ENCODE measurements at places on chromosomes 2 and 18.

DNA sequence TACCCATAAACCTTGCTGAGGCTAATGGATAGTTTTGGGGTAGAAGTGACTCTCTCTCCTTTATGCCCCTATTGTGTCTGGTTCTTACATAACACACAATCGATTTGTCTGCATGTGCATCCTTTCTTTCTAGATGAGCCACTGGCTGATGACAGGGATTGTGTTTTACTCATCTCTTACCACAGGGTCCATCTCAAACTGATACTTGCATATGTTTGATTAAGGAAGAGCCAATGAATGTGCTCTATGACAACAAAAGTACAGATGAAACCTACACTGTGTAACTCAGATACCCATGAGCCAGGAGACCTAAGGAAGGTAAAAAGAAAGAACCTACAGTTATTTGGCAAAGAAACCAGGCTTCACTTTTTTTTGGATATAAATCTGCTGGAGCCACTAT is 13.2 kb upstream of the BZW1 start:
- no peak for DNase-seq

DNA sequence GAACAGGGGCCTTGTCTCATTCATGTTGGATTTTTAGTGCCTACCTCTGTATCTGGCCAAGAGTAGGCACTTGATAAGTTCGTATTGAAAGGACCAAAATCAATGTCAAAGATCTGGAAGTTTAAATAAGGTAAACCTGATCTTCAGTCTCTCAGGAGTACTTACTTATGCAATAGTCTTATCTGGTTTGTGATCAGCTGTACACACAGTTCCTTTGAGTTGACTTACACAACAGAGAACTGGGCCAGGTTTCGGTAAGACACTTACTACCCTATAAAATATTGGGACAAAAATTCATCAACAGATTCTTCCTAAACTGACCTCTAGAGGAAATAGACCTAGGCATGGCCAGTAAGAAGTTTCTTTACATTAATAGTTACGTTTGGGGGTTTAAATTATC is 113.6 kb upstream of the NXPH2 start:
- DNase-seq = no peak

DNA sequence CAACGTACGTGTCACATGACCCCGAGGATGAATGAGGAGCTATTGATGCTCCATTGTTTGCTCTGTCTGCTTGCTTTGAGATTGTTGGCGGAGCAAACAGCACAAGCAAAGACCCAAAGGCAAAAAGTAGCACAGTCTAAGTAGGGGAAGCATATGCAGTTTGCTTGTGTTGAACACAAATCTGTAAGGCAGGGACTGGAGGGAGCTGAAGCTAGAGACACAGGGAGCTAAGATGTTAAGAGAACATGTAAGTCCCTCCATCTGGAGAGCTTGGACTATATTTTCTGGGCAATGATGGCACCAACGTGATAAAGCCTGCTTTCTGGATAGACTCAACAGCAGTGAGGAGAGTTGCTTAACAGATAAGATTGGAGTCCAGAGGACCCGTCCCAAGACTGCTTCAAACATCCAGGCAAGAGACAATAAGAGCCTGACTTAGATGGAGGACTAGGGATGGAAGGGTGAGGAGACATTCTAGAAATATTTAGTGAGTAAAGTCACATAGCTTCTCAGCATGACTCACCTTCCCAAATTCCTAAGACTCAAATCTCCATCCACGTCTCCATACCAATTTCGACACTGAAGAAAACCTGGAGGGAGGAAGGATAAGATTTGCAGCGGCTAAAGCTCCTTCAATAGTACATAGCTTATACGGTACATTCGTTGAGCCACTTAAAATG is 88.1 kb upstream of the KLF7 start:
- DNase-seq = no peak

GRCh38 chr2:99747842-99748241 is 258.0 kb upstream of the REV1 start:
- no peak for DNase-seq

- no peak for DNase-seq
These were observed 153.4 kb upstream of the CTNNA2 start for GRCh38 chr2:79359419-79359818.

DNA sequence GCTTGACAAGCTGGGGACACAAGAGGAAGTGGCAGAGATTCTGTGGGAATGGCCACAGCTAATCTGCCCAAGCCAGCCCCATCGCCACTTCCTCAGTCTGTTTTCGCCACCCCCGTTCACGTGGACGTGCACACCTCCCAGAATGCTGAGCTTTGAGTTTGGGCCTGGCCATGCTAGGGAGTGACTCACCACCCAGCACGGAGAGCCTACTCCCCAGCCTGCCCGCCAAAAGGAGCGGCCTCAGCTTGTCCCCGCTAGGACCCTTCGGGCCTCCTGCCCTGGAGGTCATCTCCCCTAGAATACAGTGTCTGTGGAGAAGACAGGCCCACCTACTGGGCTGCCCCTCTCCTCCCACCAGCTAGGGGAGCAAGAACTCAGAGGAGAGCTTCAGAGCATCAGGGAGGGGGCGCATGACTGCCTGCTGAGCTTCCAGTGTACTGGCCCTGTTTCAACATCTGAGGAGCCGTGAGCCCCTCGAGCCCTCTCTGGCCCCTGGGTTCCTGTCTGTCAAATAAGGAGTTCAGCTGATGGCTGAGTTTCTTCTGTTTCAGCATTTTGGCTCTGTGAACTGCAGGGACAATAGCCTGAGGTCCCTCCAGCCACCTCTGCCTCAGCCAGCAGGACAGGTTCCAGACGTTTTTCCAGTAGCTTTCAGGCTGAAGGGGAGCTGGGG is 5.1 kb downstream of the SLC35F6 start:
- DNase-seq = peak; percentile 97

DNA sequence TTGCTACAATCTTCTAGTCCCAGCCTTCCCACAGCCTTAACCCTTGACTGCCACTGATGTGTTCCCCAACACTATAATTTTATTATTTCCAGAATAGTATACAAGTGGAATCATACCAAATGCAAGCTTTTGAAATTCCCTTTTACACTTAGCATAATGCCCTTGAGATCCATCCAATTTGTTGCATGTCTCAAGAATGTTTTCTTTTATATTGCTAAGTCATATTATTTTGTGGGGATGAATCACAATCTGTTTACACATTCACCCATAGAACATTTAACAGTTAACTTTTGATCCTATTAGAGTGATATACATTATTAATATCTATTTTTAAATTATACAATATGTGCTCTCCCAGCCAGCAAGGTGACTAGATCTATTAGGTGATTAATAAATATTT is 74.3 kb upstream of the KYNU start:
- no peak for DNase-seq

GRCh38 chr2:171735991-171736710 is 48.9 kb downstream of the DYNC1I2 start:
- DNase-seq = no peak

GRCh38 chr2:20433249-20433648 is 13.6 kb upstream of the RHOB start:
- DNase-seq = no peak

DNA sequence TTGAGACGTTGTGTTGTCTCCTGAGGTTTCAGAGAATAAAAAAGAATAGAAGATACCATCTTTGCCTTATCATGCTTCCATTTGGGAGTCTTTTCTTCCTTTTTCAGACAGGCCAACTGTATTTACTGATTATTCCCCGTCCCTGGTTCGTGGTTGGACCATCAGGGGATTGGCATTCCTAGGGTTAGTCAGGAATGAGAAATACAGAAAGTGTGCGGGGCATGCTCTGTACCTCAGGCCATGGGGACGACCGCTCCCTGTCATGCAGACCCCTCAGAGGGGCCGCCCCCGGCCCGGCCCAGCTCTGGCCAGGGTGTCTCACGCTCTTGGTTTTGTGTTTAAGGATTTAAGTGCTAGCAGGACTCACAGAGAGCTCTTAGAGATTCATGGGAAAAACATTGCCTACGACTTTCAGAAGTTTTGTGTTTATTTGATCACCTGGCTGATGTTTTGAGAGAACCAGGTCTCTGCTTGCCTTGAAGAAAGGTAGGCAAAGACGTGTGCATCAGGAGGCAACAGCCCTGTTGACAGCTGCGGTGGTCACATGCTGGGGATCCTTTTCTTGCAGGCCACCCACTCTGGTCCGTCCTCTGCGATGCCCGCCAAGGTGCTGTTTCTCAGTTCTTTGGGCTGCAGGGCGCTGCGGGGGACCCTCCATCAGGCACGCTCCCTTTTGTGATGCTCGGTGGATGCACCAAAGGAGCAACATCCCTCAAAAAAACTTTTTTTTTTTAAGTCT is 317.8 kb downstream of the AGAP1 start:
- no peak for DNase-seq

GRCh38 chr18:4207383-4207985 is 247.6 kb downstream of the DLGAP1 start:
- DNase-seq = no peak

- peak; percentile 60 for DNase-seq
These were observed 240.5 kb downstream of the BCL2 start for GRCh38 chr18:63079114-63079513.

GRCh38 chr18:11516751-11517503 is 92.5 kb upstream of the SLC35G4 start:
- DNase-seq = no peak

DNA sequence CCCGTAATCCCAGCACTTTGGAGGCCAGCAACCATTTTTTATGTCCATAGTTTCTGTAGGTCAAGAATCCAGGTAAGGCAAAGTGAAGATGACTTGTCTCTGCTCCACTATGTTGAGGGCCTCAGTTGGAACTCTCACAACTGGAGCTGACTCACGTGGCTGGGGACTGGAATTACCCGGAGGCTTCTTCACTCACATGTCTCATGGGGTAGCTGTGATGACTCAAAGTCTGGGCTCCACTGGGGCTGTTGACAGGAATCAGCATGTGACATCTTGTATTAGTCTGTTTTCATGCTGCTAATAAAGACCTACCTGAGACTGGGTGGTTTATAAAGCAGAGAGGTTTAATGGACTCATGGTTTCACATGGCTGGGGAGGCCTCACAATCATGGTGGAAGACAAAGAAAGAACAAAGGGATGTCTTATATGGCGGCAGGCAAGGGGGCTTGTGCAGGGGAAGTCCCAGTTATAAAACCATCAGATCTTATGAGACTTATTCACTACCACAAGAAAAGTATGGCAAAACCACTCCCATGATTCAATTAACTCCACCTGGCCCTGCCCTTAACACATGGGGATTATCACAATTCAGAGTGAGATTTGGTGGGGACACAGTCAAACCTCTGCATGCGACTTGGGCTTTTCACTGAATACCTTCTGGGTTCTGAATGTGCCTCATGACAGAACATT is 7.8 kb upstream of the PPP1R1C start:
- DNase-seq = no peak

- no peak for DNase-seq
These were observed 151.7 kb upstream of the POU3F3 start for GRCh38 chr2:104702031-104702850.

DNA sequence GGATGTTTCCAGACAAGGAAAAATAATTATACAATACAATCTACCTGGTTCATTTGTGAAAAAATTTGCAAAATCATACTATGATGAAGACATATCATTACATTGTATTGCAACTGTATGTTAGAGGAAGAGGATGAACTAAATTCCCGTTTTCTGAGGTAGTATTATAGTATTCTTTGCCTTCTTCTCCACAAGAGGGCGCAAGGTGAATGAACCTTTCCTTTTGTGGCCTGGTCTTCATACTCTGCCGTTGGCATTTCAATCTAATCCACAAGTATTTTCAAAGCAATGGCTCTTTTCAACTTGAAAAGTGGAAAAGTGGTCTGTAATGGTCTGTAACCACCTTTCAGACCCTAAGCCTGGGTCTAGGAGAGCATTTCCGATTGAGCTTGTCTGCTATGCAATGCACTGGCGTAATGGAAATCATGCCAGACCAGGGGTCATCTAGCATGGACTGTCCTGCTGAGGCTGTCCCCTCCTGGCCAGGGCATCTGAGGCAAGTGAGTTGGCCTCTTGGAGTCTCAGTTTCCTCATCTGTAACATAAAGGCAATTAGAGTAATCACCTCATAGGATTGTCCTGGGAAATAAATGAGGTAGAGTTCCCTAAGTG is 30.8 kb upstream of the ZNF396 start:
- DNase-seq = peak; percentile 74

DNA sequence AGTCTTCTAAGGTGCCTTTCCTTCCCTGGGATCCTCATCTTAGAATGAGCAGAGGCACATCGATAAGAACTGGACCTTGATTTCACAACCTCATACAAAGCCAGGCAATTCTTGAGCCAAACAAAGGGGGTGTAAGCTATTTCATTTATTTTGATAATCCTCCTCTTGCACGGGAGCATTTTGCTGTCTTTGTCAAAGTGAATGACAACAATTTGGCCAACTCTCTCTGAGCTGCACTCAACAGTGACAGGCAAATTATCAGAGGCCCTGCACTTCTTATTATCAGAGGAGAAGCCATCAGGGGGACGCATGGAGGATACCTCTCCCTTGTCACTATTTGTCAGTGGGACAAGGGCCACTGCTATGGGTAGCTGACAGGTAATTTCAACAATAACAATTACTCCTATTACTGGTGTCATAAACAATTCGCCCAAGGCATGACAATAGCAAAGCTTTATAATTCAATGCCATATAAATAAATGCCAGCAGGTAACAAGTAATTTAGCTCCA is 260.4 kb downstream of the MEIS1 start:
- no peak for DNase-seq

DNA sequence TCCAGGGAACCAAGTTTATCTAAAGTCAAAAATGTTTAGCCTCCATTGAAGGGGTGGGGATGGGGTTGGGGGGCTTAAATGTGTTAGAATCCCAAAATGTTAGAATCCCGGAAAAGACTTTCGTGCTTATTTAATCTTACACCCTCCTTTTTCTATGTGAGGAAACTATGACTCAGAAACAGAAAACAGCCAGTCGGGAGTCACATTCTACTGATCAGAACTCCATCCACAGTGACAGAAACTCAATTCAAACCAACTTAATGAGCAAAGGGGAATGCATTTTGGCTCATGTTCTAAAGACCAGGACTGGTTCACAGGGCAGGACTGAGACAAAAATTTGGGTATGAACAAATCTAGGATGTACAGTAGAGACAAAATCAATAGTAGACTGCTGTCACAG is 31.9 kb upstream of the AFTPH start:
- no peak for DNase-seq

GRCh38 chr2:20520128-20520527 is 73.3 kb downstream of the RHOB start:
- no peak for DNase-seq

- no peak for DNase-seq
These were observed 344.0 kb upstream of the VWC2L start for GRCh38 chr2:214066862-214067261.

GRCh38 chr2:186542002-186542401 is 47.9 kb upstream of the ITGAV start:
- DNase-seq = no peak

GRCh38 chr2:195730912-195731311 is 73.9 kb downstream of the SLC39A10 start:
- no peak for DNase-seq

DNA sequence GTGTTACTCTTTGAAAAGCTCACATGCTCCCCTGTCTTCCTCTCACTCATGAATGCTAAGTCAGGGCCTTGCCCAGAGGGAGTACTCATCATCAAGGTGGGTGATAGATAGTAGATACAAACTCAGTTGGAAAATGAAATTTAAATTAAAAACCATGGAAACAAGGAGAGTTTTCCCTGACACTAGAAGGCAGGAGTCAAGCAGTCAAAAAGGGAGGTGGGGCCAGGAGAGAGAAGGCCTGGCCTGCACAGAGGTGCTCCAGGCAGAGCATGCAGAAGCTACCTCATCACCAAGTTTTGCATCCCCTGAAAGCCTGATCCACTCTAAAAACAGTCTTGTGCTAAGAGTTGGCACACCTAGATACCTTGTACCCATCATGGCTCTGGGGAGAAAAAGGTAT is 143.7 kb downstream of the MYO5B start:
- DNase-seq = peak; percentile 2

- no peak for DNase-seq
These were observed 148.1 kb downstream of the MBP start for GRCh38 chr18:76984193-76985155.

Measured in NB4 (cell line).